ENCODE measurements at places on chromosomes 4 and X. TPM values are rescaled to one million over a fixed set of nuclear protein-coding genes. Genes with fewer than 3 reads are reported as not detected.

The ANKRD17 gene
- 68.6 TPM for total RNA-seq

The PPP1R2C gene
- not detected for total RNA-seq

The PCDH18 gene
- not detected for total RNA-seq

The ASMTL gene
- total RNA-seq = 45.4 TPM

The YY2 gene
- total RNA-seq = 2.2 TPM

The DRP2 gene
- total RNA-seq = 0.39 TPM

Measured in activated T-helper 1 cell treated with anti-CD3 and anti-CD28 coated beads, Interleukin-12 subunit alpha, Interleukin-12 subunit beta, Interleukin-2, Interleukin-4 antibody, amounts not matched to agents 30 ng/mL and 10 ng/mL and 1 ng/mL, durations not matched to agents 14 hours and 24 hours and 36 hours (primary cell).